Activated naive CD4-positive, alpha-beta T cell treated with anti-CD3 and anti-CD28 coated beads for 36 hours (primary cell): ENCODE measurements at places on chromosomes 4 and X. TPM values are rescaled to one million over a fixed set of nuclear protein-coding genes. Genes with fewer than 3 reads are reported as not detected.

Gene HMX1
- total RNA-seq = not detected

GRCh38 chr4:5957076-5957475 is 61.2 kb downstream of the C4orf50 start:
- no peaks in the 10 kb centered on the region for H3K27me3 ChIP-seq
- no peak overlapping the region for H3K4me3 ChIP-seq
- no peaks in the 10 kb centered on the region for H3K36me3 ChIP-seq
- H3K27ac ChIP-seq = no peak overlapping the region
- H3K4me1 ChIP-seq = no peaks in the 10 kb centered on the region

Gene RTL3
- total RNA-seq = not detected

Gene PIM2
- 648 TPM for total RNA-seq

Gene CAPN6
- not detected for total RNA-seq

Gene SPANXN2
- not detected for total RNA-seq

DNA sequence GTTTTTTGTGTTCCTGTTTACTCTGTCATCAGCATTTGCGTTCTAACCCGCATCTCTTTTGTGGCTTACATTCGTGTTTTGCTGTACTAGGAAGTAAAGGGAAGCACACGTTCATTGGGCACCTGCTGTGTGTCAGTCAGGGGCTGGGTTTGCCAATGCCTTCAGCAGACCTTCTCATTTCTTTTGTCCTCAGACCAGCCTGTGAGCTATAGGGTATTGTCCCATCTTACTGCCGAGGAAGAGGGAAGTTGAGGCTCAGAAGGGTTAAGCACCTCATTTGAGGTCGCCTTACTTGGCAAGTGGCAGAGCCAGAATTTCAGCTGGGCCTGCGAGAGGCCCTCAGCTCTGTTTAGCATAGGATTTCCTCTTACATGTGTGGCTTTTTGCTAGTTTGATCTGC is 8.7 kb downstream of the TBC1D14 start:
- no peaks in the 10 kb centered on the region for H3K27me3 ChIP-seq
- DNase-seq = peak; percentile 45
- H3K4me3 ChIP-seq = peak overlapping the region; percentile 26
- H3K4me1 ChIP-seq = peaks cover 60% of the 10 kb centered on the region

DNA sequence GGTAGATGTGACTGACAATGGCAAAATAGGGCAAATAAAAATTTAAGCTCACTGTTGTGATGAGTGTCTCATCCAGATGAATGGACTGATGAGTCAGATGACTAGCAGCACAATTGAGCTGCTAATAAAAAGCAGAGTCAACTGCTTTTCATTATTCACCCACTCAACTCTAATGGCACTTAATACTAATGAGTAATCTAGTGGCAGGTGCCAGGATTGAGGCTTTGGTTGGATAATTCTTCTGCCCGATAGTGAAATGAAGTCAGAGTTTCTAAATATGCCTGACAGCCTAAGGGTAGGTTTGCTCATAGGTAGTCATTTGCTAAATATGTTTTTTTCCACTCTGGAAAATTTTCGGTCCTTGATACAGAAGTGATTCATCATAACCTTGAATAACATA is 10.4 kb downstream of the OGT start:
- H3K27ac ChIP-seq = peak overlapping the region; percentile 93
- no peak for DNase-seq
- no peaks in the 10 kb centered on the region for H3K27me3 ChIP-seq

Gene RHOXF2
- not detected for total RNA-seq

Gene KLHL4
- not detected for total RNA-seq
